NCI-H774 (cell line): ENCODE measurements at places on chromosomes 13 and 19.
A peak's percentile ranks its signal among the peaks of the same experiment; 100 is the strongest.

DNA sequence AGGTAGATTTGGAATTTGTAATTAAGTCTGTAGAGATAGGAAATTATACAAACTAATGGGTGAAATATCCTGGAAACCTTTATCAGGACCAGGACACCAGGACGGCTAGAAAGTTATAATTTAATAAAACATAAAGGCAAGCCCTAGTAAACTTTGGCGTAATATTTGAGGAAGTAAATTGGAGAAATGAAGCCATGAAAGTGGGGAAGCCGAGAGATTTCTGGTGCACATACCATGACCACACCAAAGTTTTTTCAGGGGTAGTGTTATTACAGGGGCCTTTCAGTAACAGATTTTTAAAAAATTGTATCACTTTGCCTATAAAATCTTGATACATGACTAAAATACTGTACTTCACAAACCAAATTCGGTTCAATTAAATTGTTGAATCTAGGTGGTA, 54.7 kb upstream of the URAD start:
- DNase-seq = no peak

DNA sequence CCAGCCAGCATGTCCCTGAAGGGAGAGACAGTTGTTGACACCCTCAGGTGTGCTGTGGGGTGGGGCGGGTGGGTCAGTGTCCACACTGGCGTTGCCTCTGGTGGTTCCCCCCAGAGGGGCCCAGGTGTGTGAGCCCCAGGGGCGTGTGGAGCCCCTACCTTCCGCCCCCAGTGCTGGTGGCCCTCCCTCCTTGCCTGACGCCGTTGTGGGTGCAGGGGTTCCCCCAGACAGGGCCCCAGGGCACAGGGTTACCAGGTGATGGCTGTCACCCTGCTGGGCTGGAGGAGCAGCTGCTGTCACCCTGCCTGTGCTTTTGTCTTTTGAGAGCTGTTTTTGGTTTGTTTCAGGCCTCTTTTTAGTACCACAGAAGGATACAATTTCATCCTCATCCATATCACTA, 27.2 kb downstream of the ATP4B start:
- peak; percentile 51 for DNase-seq

DNA sequence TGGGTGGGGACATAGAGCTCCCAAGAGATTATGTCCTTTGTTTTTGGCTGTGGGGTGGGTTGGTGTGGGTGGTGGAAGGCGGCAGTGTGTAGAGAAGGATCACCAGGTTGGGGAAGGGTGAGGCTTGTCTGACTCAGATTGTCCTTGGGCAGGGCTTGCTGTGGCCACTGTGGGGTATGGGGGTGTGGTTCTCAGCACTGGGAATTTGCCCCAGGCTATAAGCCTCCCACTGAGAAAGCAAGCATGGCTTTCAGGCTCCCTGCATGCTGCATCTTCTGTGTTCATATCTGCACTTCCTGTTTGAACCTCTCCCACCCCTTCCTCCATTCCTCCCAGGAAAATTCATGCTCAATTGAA, 34.9 kb downstream of the DNAJC15 start:
- DNase-seq = no peak

DNA sequence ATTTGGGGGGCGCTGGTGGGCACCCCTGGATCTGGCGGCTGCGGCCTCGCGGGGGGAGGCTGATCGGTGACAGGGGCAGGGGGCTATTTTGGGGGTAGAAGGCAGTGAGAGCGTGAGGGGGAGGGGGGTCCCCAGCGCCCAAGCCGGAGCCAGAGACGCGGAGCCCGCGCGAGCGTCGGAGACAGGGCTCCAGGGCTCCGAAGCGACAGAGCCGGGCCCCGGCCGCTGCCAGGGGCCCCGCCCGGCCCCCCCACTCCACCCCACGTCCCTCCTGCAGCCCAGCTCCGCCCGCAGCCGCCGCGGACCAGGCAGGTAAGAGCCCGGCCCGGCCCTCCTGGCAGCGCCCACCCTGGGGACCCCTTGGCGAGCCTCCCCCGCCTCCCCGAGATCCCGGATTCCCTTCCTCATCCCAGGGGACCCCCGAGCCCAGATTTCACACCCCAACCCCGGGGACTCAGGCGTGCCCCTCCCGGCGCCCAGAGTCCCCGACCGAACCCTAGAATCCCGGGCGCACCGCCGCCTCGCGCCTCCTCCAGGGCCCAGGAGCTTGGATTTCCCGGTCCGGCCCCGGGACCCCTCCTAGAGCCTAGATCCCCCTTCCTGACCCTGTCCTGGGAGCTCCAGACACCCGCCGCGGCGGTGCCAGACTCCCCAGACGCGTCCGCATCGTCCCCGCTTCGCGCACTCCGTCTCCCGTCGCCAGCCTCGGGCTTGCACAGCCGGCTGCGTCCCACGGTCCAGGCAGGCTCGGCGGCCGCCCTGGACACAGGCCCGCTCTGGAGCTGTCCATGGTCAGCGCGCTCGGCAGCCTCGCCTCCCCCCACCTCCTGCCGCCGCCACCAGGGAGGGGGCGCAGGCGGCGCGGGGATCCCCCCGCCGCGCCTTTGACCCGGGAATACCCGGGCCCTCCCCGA, at the start of gene PPFIA3:
Gene PPFIA3 (plus strand): TSS at position 134 of the 914 bp plus-strand sequence. CDS start 8,330 bp downstream, outside the sequence.
- peak; percentile 0 for DNase-seq

- DNase-seq = no peak
These were observed 41.2 kb downstream of the BRD4 start for GRCh38 chr19:15291089-15291488.

- no peak for DNase-seq
These were observed 3.7 kb upstream of the TMEM86B start for GRCh38 chr19:55232286-55232602.

- no peak for DNase-seq
These were observed 18.3 kb downstream of the KCNN1 start for GRCh38 chr19:17985037-17985818.

GRCh38 chr19:16403151-16403977, 68.4 kb downstream of the EPS15L1 start:
- DNase-seq = no peak

DNA sequence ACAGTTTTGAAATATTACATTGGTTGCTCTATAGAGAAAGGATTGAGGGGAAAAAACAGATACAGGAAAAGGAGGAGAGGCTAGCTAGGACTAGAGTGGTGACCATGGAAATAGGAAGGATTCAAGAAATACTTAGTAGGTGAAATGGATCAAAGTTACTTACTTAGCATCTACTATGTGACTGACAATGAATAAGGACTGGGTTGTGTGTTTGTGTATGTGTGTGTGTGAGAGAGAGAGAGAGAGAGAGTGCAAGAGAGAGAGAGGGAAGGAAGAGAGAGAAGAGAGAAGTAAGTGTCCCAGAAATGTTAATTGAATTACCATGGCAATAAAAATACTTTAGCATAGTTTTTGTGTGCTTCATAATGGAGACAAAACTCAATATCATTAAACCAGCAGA, 7.9 kb downstream of the GPC6 start:
- DNase-seq = no peak

- DNase-seq = no peak
These were observed 866 bp upstream of the ZSWIM4 start for GRCh38 chr19:13794398-13794756.

DNA sequence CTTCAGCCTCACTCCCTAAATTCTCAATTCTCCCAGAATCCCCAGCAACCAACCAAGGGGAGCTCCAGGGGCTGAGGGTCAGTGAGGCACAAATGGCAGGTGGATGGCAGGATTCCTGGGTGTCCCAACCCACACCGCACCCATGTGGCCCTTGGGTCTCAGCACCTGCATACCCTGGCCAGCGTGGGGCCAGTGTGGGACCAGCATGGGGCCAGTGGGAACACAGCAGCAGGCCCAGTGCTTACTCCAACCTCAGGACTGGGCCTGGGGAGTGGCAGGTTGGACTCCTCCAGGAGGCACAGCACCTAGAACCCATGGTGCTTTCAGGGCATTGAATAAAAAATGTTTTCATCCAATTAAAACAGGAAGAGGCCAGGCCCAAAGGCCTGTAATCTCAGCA, 202.0 kb downstream of the TSHZ3 start:
- DNase-seq = no peak

- no peak for DNase-seq
These were observed 417.8 kb upstream of the DACH1 start for GRCh38 chr13:72284791-72285190.

GRCh38 chr19:8150178-8150865, 930 bp upstream of the FBN3 start:
- DNase-seq = no peak

DNA sequence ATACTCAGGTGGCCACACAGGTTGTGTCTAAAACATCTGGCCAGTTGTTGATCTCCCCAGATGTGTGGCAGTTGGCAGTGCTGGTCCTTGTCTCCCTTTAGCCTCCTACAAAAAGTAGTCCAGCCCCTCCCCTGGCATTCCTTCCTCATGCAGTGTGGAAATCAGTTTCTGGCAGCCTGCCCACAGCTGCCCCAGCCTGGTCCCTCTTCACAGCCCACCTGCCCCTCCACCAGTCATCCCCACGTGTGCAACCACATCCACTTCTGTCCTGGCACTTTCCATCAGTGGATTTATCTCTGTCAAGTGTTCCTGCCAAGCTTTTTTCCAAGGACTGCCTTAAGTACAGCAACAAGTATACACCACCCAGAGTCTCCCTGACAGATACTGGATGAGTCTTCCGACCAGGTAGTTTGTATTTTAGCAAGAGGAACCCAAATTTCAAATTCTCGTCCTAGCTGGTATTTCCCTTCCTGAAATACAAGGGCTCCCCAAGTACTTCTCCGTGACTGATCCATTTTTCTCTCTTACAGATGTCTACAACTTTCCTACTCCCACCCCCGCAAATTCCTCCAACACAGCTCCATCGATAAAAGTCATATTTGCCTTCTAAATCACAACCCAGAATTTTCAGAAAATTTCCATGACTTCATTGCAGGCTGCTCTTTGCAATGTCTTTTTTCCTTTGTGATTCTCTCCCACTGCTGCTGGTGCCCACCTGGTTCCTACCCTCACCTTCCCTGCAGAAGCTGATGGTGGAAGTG, 313.5 kb downstream of the FOXO1 start:
- no peak for DNase-seq

DNA sequence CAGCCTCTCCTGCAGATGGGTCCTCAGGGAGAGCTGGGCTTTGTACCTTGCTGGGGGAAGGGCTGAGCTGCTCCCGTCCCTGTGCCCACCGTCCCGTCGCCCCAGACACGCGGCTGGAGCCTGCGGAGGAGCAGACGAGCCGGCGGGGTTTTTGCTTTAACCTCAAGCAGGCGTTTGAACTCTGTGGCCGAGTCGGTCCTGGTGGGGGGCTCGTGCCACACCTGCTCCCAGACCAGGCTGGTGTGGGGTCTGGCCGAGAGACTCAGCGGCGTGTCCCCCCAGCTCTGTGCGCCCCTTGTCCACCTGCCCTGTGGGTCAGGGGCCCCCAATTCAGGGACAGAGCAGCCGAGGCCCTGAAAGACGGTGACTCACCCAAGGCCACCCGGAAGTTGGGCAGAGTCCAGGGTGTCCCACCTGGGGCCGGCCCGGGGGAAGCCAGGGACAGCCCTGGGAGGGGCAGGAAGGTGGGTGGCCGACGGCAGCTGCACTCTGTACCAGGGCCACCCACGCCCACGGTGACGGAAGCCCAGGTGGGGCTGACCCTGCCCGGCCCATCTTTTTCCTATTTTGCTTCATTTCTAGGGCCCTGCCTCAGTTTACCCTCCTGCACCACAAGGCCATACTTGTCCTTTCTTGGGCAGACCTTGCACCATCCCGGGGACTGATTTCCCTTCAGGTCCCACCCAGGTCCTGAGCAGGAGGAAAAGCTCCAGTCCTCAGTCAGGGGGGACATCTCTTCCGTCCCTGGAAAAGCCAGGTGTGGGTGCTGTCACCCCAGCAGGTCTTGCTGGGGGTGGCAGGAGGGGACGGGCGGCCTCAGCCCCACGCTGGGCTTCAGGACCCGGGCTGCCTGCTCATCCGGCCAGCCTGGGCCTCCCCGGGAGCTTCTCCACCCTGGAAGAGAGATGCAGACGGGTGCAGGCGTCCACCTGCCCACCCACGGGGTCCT, 5.3 kb downstream of the EFNA2 start:
- DNase-seq = no peak

DNA sequence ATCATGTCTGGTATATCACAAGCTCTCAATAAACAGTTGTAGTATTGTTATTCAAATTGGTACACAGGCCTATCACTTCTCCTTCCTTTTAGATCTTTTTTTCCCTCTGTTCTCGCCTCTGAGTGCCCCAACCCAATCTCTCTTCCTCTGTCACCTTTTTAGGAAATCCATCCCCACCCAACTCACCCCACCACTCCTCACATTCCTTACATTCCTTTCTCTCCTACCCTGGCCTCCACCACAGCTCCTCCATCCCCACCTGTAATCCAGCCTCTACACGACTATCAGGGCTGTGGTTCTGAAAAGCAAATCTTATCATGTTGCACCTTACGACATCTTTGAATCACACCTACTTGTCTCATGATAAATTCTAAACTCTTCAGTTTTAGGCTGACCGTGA, 545.4 kb upstream of the GPC6 start:
- no peak for DNase-seq

- no peak for DNase-seq
These were observed 354.9 kb downstream of the PCDH9 start for GRCh38 chr13:66875264-66875663.

DNA sequence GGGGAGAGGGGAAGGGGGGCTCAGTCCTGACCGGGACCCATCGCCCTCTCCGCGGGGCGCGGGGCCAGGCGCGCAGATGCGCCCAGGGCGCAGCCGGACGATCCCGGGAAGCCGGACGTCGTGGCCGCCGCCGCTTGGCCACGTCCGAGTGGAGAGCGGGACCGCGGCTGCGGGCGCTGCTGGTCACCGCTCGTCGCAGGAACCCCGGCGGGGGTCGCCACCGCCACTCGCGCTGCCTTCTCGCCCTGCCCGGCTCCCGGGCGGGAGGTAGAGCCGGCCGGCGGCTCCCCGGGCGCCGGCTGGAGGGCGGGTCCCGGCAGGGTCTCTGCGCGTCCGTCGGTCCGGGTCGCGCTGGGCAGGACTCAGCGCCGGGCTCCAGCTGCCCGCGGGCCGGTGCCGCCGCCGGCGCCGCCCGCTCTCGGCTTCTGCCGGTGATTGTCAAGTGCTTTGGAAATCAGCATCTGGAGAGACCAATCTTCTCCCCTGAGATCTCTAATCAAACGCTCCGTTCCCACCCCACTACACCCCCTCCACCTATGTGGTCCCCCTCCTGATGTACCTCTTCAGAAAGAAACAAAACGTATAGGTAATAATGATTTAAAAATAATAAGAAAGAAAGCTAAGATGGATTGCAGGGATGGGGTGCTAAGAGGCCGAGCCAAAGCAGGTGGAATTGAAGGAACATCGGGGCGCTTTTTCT, 464.4 kb downstream of the ITGBL1 start:
- DNase-seq = no peak

DNA sequence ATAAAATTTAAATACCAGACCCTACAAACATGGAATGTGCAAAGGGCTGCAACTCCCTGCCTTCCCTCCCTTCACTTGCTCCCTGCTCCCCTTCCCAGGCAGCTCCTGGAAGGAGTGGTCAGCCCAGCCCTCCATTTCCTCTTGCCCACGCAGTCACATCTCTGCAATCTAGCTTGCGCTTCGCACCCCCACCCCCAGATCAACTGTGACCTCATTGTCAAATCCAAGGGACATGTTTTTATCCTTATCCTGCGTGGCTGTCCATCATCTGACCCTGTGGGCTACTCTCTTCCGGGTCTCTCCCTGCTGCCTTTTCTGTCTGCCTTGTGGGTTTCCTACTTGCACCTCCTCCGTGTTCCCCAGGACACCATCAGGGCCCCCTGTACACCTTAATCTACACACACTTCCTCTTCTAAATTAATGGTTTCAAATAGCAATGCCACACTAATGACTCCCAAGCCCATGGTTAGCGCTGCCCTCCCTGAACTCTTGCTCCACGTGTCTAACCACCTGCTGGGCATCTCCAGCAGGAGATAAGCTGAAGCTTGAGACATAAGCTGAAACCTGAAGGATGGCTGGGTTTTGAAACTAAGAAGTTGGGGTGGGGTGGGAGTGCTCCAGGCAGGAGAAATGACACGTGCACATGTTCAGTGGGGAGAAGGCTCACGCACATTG, 118.3 kb downstream of the USP12 start:
- DNase-seq = no peak
